Erythroblast (primary cell): ENCODE measurements at places on chromosomes 13 and 19.

GRCh38 chr13:25171517-25172302 lies at the start of gene AMER2:
AMER2 (minus strand) TSS chr13:25172288; CDS start chr13:25171619, 669 bp downstream.
- DNase-seq: no peak

GRCh38 chr13:23377579-23377978 lies 55.9 kb downstream of the SACS start:
- DNase-seq: no peak

DNA sequence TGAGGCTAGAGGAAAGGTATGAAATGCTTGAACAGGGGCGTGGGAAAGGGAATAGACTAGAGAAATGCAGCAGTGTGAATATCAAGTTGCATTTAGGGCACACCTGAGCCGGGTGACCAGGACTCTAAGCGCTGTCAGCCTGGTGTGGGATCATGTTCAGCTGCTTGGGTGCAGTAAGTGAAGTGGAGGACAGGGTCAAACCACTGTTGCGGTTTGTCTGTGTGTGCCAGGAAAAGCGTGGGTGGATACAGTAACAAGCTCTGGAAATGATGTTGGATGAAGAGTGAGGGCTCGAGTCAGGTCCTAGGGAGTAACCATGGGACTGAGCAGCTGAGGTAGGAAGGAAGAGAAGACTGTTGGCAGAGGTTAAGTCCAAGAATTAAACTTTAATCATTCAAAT lies 15.8 kb downstream of the DGKH start:
- no peak for DNase-seq

- DNase-seq: no peak
These were observed 631.2 kb downstream of the GPC5 start for GRCh38 chr13:92029641-92030040.

DNA sequence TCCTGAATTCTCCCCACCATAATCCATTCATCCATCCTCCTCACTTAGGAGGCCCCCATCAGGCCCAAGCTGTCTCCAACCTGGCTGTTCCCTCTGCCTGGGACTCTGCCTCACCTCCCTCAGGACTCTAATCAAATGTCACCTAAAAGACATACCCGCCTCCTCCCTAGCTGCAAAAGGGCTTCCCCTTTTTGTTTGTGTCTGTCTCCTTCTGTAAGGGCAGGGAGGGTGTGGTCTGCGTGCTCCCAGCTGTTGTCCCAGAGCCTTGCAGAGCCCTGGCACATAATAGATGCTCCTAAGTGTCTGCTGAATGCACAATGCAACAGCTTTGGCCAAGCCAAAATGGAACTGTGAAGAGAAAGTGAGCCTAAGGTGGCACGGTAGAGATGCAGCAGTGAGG lies 4.4 kb downstream of the TRIR start:
- DNase-seq: no peak

DNA sequence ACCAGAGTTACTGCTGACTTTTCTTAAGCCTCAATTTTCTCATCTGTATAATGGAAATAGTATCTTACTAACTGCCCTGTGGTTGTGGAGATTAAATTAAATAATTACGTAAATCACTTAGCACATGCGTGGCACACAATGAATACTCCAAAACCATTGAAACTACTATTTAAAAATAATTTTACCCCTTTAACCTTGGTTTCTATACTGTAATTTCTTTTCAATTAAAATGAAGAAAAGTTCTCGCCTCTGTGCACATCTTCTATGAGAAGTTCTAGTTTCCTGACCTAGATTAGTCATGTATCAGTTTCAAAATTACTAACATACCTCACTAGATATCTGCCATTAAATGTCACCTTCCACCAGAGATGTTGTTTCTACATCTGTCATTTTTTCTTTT lies 5.7 kb downstream of the SLITRK1 start:
- no peak for DNase-seq

- no peak for DNase-seq
These were observed 37.9 kb upstream of the UBL3 start for GRCh38 chr13:29888306-29888705.

GRCh38 chr13:24662195-24663088 lies 17.8 kb upstream of the ATP12A start:
- DNase-seq: no peak

DNA sequence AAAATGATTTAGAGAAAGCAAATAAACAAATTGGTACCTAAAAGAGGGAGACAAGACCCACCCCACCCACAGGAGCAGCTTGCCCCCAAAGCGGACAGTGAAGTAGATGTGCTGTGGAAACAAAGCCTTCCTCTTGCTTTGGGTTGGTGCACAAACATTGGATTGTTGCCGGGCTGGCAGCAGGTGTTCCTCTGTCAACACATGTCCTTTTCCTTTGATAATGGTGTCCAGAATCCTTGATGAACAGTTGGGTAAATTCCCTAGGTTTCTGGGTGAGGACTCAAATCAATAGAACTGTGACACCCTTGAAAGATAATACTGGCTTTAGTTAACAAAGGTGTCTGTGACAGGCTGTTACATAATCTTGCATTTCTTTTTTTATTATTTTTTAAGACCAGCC lies 311.8 kb downstream of the SPRY2 start:
- no peak for DNase-seq

- no peak for DNase-seq
These were observed 938.9 kb upstream of the PRR20A start for GRCh38 chr13:56201834-56202233.

DNA sequence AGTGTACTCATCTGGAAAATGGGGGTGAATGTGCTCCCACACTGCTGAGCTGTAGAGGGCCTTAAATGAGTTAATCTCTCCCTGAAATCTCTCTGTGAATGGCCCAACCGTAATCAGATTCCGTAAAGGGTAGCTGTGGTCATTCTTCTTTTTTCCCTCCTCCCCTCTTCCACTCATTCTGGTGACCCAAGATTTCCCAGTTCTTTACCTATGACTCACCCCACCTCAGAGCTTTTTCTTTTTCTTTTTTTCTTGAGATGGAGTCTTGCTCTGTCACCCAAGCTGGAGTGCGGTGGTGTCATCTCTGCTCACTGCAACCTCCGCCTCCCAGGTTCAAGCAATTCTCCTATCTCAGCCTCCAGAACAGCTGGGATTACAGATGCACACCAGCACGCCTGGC lies 33.3 kb upstream of the MUC16 start:
- no peak for DNase-seq

GRCh38 chr19:44734357-44734756 lies 14.2 kb upstream of the BCL3 start:
- DNase-seq: no peak

DNA sequence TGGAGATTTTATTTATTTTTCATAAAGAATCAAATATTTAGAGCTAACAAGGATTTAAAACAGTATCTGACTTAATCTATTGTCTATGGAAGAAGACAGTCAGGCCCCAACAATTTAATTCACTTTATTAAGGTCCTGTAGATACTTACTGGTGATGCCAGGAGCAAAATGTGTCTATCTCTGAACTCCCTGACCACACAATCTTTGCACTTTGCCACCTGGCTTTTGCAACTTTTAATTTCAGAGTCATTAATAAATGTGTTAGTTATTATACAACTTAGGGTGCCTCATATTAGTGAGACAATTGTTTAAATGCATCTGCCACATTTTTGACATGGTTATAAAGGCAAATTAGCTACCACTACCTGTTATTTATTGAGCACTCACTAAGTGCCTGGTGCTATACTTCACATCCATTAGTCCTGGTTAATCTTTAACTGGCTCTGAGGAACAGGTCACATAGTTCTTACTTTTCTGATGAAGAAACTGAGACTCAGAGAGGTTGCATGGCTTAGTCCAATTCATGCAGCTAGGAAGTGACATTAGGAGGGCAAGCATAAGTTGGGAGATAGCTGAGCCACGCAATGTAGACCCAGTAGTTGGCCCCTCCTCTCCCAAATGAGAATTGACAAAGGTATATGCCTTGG lies 297.9 kb downstream of the DCT start:
- DNase-seq: no peak

DNA sequence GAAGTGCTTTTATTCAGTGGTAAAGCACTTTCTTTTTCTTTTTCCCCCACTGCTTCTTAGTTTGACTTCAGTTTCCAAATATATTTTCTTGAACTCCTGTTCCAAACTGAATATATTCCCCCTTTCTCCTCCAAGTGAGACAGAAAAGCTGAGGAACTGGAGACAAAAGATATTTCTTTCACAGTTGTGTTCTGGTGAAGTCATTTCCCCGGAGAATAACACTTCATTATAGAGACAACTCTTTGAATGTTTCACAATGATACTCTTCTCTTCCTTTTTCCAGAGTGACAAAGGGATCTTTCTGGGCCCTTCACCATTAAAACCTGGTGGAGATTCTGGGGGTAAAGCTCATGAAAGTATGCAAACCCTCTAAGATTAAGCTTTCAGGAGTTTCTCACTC lies 860.8 kb upstream of the SLITRK5 start:
- no peak for DNase-seq

DNA sequence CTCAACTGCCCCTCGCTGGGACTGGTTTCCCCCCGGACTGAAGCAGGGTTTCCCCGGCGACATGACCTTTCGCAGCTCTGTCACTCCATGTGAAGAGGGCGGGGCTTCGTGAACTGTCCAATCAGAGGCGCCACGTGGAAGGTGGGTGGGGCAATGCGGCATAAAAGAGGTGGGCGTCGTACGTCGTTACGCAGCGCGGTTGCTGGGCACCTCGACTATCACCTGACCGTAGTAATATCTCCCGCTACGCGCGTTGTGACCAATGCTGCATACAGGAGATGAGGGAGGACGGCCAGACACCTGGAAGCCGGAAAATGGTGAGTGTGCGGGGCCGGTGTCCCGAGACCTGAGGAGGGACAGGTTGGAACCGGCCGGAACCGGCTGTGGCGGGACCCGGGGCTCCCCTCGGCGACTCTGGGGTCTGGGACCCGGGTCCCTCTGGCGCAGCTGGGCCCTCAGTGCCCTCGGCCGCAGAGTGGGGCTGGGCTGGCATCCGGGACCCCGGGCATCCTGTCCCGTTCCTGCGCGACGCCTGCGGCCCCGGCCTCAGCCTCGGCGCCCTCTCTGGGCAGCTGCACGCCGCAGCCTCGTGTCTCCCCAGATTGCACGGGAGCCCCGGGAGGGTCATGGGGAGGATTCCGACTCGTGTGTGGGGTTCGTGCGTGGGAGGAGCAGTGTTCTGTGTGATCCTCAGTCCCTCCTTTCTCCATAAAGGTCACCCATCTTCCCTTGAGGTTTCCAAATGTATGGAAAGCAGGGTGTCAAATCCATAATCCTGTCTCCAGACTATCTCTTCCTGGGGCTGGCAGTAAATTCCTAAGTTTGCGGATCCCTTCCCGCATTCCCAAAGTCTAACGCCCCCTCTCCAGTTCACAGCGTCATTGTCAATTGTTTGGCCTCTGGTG lies 32.2 kb downstream of the ZNF136 start:
- peak; percentile 30 for DNase-seq

DNA sequence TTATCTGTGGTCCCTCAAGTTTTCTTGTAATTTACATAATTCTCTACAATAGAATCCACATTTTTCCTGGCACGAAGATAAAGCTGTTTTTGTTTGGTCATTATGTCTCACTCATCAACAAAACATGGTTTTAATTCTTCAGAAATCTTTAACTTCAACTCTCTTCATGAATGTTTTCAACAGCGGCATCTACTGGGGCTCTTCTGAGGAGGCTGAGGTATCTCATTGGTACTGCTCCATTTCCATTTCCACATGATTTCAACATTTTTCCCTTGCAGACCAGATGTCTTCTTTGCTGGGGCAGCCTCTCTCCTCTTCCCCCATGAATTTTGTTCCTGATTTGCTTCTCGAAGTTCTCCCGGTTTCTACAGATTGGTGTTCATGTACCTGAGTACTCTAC lies 5.8 kb upstream of the KBTBD7 start:
- DNase-seq: no peak

DNA sequence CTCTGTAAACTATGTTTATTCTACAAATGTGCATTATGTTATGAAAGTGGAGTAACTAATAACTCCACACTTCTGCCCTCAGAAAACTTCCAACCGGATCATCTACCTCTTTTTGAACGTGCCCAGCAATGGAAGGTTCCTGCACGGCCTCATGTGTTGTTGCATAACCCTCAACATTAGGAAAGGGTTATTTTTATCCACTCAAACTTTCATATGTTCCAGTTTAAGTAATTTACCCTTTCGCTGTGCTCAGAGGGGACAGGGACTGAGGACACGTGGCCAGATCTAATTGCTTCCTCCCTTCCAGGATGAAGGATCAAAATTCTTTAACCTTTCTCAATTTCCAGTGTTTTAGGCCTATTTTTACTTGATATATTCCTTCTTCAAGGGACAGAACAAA lies 29.6 kb downstream of the IRS2 start:
- DNase-seq: no peak

- DNase-seq: no peak
These were observed 61.0 kb upstream of the SHISA2 start for GRCh38 chr13:26112843-26113242.

DNA sequence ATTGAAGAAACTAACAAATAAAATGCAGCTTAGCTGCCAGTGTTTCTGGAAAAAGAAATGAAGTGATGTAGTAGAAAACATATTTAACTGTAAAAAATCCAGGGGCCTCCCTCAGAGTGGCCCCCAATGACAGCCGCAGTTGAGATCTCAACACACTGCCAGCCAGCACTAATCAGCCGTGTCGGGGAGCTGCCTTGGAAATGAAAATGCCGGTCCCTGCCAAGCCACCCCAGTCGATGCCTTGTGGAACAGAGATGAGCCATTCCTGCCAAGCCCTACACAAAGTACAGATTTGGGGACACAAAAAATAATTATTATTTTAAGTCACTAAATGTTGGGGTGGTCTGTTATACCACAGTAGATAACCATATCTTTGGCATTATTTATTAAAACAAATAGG lies 1342.4 kb downstream of the EFNB2 start:
- DNase-seq: no peak

DNA sequence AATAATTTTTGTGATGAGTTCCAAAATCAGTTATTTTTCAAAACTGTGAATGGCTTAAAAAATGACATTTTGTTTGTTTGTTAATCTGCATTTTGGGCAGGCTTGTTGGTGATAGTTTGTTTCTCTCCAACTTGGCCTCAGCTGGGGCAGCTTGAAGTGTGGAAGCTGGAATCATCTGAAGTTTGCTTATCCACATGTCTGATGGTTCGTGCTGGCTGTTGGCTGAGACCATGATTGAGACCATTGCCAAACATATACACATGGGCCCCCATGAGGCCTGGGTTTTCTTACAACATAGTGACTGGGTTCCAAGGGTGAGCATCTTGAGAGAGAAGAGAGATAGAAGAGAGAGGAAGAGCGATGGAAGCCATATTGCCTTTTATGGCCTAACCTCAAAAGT lies 201.2 kb downstream of the NDFIP2 start:
- no peak for DNase-seq

GRCh38 chr13:73781384-73781783 lies 352.8 kb downstream of the KLF12 start:
- no peak for DNase-seq

- no peak for DNase-seq
These were observed 99.2 kb upstream of the MIR17HG start for GRCh38 chr13:91248249-91248648.
